GM20000 (cell line): ENCODE measurements at places on chromosomes 11 and 22.

GRCh38 chr11:25456211-25456610, 875.7 kb upstream of the ANO3 start:
- no peak for DNase-seq

GRCh38 chr22:26418620-26419019, 10.4 kb upstream of the ASPHD2 start:
- DNase-seq = no peak

DNA sequence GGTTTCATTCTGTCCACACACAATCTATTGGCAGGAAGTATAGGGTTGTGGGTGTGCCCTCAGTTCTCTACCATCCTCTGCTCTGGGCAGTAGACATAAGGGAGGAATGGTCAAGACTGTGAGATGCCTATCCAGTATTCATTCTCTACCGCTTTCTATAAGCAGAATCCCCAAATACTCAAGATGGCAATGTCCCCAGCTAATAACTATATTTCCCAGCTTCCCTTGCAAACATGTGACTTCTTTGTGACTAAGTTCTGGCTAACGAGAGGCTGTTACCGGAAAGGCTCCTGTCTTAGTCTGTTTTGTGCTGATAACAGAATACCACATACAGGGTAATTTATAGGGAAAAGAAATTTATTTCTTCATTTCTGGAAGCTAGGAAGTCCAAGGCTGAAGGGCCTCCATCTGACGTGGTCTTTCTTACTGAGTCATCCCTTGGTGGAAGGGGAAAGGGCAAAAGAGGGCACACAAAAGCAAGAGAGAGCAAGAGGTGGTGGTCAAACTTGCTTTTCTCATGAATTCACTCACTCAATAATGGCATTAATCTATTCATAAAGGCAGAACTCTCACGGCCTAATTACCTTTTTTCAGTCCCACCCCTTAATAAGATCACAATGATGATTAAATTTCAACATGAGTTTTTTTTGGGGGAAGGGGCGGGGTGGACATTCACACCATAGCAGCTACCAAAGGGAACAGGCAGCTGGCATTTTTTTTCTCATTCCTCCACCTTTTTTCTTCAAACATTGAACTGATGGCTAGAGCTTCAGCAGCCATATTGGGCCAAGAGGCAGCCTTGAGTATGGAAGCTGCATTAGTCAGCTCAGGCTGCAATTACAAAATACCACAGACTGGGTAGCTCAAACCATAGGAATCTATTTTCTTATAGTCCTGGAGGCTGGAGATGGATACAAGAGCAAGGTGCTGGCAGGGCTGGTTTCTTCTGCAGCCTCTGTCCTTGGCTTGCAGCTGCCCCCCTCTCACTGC, 109.7 kb upstream of the OR9Q1 start:
- no peak for DNase-seq

DNA sequence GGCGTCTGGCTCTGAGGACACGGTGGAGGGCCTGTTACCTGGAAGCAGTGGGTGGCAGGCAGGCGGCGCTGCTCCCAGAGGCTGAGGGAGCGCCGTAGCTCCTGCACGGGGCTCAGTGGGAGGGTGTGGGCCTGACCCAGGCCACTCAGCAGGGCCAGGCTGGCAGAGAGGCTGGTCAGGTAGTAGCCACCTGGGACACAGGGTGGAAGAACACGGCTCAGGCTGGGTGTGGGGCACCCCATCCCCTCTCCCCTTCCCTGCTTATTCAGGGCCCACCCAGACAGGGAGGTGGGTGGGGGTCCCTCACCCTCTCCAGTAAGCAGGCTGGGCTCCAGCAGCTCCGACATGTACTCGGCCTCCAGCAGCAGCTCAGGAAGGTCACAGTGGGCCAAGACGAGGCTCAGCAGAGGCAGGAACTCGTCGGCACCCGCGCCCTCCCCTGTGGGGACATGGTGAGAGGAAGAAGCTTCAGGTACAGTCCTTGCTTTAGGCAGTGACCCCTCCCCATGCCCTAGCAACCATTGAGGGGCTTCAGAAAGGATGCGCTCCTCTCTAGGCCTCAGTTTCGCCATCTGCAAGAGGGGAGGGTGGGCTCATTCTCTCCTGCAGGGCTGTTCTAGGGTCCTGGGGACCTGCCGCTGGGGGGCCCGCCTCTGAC, 2.9 kb downstream of the RIN1 start:
- DNase-seq = no peak

- DNase-seq = no peak
These were observed 17.6 kb upstream of the TOLLIP start for GRCh38 chr11:1327064-1327460.

DNA sequence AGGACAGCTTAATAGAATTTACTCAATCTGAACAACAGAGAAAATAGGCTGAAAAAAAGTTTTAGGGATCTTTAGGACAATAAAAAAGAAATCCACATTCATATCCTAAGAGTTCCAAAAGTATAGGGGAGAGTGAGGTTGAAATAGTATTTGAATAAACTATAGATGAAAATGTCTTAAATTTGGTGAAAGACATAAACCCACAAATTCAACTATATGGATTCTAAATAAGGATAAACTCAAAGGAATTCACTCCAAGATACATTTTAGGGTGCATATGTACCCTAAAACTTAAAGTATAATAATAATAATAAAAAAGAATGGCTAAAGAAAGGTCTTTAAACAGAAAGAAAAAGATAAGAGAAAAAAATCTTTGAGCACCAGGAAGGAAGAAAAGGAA, 203.1 kb downstream of the GUCY1A2 start:
- DNase-seq = no peak

DNA sequence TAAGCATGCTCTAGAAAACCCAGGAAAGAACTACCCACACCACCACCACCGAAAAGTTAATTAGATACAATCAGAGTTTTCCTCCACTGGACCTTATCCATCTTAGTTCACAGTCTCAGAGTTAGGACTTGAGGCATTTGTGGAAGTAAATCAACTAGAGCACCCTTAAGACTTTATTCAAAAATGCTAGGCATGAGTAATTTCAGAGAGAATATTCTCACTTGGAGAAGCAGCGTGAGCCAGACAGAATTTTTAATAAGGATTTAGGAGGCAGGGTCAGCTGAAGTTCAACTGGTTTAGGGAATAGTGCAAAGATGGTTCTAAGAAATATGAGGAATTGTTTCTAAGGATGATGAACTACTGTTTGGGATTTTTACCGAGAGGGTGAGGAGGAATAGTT, 1.2 kb upstream of the OLFML1 start:
- DNase-seq = no peak

DNA sequence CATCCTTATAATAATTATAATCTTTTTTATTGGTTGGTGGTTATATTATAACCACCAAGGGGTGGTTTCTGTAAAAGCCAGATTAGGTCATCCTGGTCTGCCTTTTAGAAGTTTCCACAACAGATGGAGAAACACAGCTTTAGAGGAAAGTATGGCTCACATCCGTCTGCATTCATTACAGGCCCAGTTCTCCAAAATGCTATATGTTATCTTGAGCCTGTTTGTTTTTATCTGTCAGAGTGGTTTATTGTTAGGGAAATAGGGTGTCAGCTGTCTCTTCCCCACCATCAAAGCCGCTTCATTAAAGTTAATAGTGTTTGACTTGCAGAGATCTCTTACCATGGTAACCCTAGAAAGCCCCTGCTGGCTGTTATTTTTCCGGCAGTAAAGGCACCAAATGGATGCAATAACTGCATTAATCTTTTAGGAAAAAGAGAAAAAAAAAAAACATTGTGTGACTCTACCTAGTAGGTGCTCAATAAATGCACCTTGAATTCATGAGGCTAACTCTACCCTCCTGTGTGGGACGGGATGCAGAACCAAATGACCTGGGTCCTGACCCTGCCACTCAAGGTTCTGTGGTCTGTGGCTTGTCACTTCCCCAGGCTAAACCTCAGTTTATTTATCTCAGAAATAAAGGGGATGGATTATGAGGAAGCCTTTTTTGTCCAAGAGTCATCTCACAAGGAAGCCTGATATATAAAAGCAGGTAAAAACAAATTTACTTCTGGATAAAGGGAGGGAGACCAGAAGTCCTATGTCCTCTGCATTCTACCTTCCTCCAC, 118.3 kb downstream of the WT1 start:
- DNase-seq = no peak

- no peak for DNase-seq
These were observed 565.0 kb upstream of the CNTN5 start for GRCh38 chr11:98455500-98456307.

DNA sequence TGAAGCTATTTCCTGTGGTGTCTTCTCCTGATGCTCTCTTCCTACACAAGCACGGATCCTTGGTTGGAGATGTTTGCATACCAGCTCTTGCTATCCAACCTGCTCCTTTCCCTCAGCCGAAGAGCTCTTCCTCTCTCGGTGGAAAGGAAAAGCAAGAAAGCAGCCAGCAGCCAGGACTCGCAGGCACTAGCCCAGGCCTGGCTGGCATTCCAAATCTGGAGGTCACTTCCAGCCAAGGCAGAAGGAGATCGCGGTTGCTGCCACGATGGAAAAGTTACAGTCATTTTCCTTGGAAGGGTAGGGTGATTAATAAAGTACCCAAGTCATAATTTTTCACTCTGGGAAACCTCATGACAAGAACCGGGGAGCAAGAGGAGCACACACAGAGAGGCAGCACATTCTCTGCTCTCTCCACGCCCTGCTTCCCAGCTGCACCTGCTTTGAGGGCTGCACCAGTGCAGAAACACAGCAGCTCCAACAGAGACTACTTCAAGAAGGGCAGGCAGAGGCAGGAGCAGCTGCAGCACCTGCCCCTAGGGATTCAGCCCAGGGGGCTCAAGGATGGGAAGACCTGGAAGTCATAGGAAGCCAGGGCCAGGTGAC, 399.3 kb downstream of the CADM1 start:
- DNase-seq = no peak

DNA sequence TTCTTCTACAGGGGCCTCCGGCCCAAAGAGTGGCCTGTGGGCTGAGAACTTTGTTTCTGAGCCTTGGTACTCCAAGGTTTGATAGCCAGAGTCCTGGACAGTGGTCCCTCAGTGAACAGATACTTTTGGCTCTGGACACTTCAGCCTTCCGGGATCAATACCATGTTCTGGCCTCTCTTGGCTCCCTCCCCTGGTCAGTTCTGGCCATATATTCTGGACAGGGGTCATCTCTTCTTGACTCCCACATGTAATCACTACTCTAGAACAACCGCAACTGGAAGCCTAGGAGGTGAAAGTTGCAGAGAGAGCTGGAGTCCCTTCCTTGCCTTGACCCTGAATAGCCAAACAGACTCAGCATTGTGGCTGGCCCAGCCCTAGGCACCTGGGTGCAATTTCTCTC, 2.3 kb downstream of the RTN4RL2 start:
- no peak for DNase-seq

DNA sequence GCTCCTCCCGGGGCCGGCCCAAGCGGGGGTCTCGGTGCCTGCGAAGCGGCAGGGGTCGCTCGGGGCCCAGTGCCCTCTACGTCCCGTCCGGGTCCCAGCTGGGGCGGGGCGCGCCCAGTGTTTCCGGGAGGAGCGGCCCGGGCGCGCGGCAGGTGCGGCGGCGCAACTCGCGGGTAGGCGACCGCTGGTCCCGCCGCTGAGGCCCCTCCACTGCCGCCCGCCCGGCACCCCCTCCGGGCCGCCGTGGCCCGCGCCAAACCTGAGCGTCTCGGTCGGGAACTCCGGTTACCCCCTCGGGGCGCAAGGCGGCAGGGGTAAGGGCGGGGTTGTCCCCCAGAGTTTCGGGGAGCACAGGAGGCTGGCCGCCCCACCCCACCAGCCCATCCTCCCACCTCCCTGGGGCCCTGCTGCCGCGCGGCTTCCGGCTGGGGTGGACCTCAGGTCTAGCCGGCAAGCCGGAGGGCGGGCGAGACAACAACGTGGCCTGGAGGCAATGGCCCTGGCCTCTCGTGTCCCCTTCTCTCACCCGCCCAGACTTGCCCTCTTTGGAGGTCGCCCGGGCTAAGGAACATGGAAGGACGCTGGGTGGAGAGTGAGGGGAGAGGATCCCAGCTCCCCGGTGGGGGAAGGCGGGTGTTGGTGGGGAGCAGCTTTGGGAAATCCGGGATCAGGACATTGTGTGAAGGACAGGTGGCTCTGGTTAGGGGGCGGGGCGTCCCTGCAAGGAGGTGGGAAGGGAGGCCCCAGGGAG, 398 bp upstream of the CRACR2B start:
- peak; percentile 88 for DNase-seq

GRCh38 chr11:92916299-92916698, 53.2 kb upstream of the MTNR1B start:
- DNase-seq = no peak

DNA sequence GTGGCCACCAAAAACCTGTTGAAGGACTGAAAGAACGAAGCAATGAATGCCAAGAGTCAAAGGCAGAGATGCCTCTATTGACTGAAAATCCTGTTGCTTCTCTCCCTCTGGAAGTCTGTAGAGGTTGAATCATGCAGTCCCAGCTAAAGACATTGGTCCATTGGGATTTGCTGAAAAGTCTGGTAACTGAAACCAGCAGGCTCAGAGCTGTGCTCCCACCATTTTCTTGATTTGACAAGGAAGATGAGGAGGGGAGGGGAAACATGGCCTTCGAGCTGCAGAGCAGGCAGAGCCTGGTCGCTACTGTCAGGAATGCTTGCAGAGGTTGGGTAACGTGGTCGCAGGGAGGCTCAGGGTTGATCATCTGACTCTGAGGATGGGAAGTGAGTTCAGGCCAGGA, 72.8 kb upstream of the CSNK2A3 start:
- DNase-seq = no peak

GRCh38 chr11:48000432-48000831, 20.1 kb downstream of the PTPRJ start:
- DNase-seq = no peak

- no peak for DNase-seq
These were observed 16.4 kb downstream of the IFITM10 start for GRCh38 chr11:1733716-1734640.

- no peak for DNase-seq
These were observed 186.9 kb downstream of the EFCAB6 start for GRCh38 chr22:43625242-43625641.

DNA sequence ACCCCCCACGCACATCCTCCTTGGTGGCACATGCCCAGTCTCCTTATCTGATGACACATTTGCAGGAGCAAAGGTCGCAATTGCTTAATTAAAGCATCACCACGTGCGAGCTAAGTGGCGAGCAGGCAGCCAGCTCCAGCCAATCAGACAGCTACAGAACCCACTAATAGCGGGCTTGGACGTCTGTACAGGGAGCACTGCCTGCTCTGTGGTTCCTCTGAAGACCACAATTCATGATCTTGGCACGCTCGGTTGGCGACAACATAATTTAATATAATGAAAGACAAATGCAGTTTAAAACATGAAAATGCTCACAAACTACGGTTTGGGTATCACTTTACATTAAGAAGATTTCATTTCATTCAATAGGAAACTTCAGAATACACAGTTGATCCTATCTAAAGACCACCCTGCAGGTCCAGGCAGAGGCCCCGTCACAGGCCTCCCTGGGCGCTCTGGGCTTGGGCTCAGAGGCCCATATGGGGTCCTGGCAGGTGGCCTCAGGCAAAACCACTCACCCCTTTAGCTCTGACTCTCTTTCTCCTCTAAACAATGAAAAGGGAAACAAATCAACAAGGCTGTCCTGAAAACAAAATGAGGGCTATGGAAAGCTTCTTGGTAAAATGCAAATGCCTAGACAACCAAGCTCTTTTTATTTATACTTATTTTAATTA, 10.4 kb downstream of the PACSIN2 start:
- no peak for DNase-seq
